Ovary (tissue), 10 donors: ENCODE measurements at places on chromosomes 7 and 10.

GRCh38 chr7:155797262-155798250, 14.7 kb downstream of the SHH start:
- DNase-seq, result no peak

DNA sequence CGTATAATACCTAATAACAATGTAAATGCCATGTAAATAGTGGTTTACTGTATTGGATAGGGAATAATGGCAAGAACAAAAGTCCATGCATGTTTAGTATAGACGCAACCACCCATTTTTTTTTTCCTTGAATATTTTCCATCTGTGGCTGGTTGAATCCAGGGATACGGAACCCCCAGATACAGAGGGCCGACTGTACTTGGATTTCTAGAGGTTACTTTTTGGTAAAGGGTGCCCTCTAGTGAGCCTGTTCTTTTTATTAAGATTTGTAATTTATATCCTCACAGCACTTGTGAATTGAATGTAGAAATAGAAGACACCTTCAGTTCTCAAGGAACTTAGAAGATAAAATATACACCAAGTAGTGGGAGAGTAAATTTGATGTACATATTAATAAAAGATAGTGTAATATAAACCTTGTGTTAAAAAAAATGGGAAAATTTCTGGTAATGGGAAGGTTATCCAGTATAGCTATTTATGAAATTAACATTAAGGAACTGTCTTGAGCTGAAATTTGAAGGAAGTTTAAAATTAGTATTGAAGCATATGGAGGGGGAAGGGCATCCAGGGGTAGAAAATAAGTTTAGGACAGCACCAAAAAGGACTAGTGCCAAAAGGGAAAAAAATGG, 32.0 kb downstream of the EXOC6 start:
- DNase-seq, result no peak

- DNase-seq, result no peak
Observed at GRCh38 chr10:65194555-65194954, 1673.4 kb downstream of the REEP3 start.

- no peak for DNase-seq
Observed at GRCh38 chr7:42099470-42100155, 137.4 kb downstream of the GLI3 start.

DNA sequence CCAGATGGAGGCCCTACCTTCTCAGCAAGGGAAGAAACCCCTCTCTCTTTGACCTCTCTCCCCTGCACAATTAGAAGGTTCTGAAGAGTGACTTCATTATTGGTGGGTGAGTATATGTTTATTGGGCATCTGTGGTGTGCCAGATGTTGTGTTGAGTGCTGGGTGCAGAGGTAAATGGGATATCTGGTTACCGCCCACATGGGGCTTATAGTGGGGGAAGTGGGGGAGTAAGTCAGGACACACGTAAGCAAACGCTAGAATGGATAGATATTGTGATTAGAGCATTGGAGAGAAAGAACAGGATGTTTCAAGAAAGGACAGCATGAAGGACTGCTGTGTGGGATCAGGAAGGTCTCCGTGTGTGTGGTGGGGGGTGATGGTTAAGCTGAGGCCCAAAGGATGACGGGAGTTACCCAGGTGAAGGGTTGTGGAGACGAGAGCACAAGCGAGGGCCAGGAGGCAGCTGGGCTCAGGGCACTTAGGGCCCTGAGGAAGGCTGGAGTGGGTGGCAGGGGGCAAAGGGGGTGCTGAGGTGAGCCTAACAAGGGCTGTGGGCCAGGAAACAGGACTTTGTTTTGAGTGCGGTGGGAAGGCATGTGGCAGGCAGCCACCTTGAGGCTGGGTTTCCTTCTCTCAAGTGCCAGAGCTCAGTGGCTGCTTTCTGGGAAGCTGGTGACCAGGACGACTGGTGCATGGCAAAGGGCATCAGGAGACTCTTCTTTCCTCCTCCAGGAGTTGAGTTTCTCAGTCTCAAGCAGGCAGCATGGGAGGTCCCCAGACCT, 299.9 kb downstream of the RPS24 start:
- DNase-seq, result no peak

GRCh38 chr10:107631876-107632275, 467.4 kb upstream of the SORCS1 start:
- no peak for DNase-seq
